Caki2 (cell line): ENCODE measurements at places on chromosomes 11 and 22.

GRCh38 chr22:46864314-46865051 is 102.0 kb downstream of the TBC1D22A start:
- no peak for DNase-seq

- DNase-seq = no peak
Measured at GRCh38 chr11:123080015-123080414, 18.1 kb upstream of the HSPA8 start.

DNA sequence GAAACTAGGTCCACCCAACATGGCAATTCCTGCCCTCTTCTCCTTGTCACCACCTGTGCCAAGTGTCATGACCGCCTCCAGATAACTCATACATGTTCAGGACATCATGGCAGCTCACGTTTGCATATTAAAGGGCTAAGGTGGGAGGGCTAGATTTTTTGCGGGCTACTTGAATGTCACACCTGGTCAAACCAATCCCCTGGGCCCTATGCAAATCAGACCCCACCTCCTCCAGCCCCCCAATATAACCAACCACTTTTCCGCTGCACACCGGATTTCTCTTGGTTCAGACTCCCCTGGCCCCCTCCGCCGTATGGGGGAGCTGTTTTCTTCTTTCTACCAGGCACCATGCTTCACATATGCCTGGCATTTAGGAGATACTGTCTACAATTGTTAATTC is 12.6 kb downstream of the UPB1 start:
- DNase-seq = no peak

- no peak for DNase-seq
Measured at GRCh38 chr22:40485813-40486667, 115.6 kb downstream of the SGSM3 start.

DNA sequence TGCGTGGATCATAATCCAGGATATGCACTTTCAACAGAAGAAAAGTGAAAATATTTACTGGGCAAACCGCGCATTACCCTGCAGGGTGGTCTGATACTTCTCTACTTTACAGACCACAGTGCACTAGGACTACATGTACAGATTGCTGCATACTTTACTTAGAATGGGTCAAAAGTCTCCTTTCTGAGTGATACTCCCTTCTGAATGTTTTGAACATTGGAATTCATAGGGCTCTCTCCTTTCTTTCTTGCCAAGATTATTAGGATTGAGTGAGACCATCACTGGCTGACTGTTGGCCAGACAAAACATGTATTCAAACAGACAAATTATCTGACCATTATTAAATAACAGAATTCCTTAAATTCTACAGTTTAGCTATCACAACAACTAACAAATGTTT is 6.6 kb upstream of the FIBIN start:
- DNase-seq = no peak

DNA sequence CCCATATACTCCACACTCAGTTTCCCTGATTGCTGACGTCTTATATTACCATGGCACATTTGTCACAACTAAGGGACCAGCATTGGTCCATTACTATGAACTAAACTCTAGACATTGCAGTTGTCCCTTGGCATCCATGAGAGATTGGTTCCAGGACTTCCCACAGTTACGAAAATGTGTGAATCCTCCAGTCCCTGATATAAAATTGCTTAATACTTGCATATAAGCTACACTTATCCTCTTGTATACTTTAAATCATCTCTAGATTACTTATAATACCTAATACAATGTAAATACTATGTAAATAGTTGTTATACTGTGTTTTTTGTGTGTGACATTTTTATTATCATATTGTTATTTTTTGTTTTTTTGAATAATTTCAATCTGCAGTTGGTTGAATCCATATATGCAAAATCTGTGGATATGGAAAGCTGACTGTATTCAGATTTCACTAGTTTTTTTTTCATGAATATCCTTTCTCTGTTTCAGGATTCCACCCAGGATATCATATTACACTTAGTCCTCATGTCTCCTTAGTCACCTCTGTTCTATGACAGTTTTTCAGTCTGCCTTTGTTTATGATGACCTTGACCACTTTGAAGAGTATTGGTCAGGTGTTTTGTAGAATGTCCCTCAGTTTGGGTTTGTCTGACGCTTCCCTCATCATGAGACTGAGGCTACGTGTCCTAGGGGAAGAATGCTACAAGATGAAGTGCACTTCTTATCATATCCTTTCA is 55.3 kb downstream of the INSC start:
- no peak for DNase-seq
